Aorta (tissue), 5 donors: ENCODE measurements at places on chromosomes 16 and 17. TPM values are rescaled to one million over a fixed set of nuclear protein-coding genes. Genes with fewer than 3 reads are reported as not detected.

DNA sequence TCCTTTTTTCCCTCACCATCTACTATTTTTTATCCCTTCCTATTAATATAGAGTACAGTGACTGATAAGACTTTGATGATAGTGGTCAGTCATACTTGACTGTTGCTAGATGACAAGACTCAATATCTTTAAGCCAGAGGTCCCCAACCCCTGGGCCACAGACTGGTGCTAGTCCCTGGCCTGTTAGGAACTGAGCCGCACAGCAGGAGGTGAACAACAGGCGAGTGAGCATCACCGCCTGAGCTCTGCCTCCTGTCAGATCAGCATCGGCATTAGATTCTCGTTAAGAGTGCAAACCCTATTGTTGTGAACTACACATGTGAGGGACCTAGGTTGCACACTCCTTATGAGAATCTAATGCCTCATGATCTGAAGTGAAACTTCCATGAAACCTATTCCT, 341.3 kb downstream of the BCAS3 start:
- H3K27ac ChIP-seq = no peak overlapping the region
- H3K27me3 ChIP-seq = no peaks in the 10 kb centered on the region
- no peaks in the 10 kb centered on the region for H3K36me3 ChIP-seq

- no peak overlapping the region for H3K4me3 ChIP-seq
- no peaks in the 10 kb centered on the region for H3K36me3 ChIP-seq
- DNase-seq = peak; percentile 74
- no peaks in the 10 kb centered on the region for H3K27me3 ChIP-seq
These were observed 195.9 kb upstream of the CHMP6 start for GRCh38 chr17:80795754-80796153.

Gene TMEM238L
- total RNA-seq = not detected

GRCh38 chr16:21218153-21218552, 6.8 kb upstream of the ZP2 start:
- H3K36me3 ChIP-seq = no peaks in the 10 kb centered on the region
- no peak for DNase-seq
- H3K4me1 ChIP-seq = no peaks in the 10 kb centered on the region

DNA sequence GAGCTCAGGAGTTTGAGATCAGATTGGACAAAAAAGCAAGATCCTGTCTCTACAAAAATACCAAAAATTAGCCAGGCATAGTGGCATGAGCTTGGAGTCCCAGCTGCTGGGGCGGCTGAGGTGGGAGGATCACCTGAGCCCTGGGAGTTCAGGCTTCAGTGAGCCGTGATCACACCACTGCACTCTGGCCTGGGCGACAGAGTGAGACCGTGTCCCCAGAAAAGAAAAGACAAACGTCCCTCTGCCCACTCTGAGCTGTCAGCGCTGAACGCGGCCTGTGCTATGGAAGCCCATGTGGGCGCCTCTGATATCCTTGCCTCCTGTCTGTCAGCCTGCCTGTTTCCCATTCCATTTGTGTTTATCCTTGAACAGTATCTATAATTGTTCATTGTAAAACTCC, 50.7 kb downstream of the FOXK2 start:
- H3K4me1 ChIP-seq = peaks cover 3% of the 10 kb centered on the region
- no peak for DNase-seq
- no peak overlapping the region for H3K4me3 ChIP-seq
- no peak overlapping the region for H3K27ac ChIP-seq
- H3K27me3 ChIP-seq = no peaks in the 10 kb centered on the region

Gene NLRC3
- 2.3 TPM for total RNA-seq

Gene SHPK
- total RNA-seq = 7.4 TPM

Gene KRT32
- not detected for total RNA-seq

DNA sequence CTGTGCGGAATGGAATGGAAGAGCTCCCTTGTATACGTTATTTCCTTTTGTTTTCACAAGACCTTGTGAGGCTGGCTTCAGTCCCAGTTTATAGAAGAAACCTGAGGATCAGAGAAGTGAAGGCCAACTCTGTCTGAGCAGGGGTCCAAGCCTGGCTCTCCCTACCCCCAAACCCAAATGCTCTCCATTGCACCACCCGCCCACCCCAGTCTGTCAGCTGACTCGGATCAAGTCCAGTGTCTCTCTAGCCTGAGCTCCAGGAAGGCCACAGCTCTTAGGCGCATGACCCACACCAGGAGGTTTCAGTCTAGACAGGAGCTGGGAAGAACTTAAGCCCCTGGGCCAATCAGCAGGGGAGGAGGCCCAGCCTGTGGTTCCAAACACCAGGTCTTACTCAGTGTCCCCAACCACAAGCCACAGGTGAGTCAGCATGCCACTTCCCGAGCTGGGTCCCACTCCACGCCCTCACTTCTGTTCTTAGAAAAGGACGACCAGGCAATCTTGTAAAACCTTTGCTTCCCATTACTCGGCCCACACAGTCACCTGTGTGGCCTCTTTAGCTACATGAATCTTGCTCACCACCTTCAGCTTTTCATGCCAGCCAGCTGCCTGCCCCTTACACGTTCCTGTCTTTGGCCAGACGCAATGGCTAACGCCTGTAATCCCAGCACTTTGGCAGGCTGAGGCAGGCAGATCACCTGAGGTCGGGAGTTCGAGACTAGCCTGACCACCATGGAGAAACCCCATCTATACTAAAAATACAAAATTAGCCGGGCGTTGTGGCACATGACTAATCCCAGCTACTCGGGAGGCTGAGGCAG, 27.8 kb downstream of the TK2 start:
- no peak overlapping the region for H3K4me3 ChIP-seq
- peak; percentile 82 for DNase-seq
- no peaks in the 10 kb centered on the region for H3K36me3 ChIP-seq
- H3K4me1 ChIP-seq = no peaks in the 10 kb centered on the region
- H3K27ac ChIP-seq = peak overlapping the region; percentile 6
- H3K27me3 ChIP-seq = no peaks in the 10 kb centered on the region

Gene SOCS7
- 16.7 TPM for total RNA-seq

Gene CES1
- total RNA-seq = 92.8 TPM

- H3K4me1 ChIP-seq = no peaks in the 10 kb centered on the region
- H3K27me3 ChIP-seq = no peaks in the 10 kb centered on the region
- DNase-seq = no peak
These were observed 129.9 kb downstream of the TMEM132E start for GRCh38 chr17:34709158-34709754.

DNA sequence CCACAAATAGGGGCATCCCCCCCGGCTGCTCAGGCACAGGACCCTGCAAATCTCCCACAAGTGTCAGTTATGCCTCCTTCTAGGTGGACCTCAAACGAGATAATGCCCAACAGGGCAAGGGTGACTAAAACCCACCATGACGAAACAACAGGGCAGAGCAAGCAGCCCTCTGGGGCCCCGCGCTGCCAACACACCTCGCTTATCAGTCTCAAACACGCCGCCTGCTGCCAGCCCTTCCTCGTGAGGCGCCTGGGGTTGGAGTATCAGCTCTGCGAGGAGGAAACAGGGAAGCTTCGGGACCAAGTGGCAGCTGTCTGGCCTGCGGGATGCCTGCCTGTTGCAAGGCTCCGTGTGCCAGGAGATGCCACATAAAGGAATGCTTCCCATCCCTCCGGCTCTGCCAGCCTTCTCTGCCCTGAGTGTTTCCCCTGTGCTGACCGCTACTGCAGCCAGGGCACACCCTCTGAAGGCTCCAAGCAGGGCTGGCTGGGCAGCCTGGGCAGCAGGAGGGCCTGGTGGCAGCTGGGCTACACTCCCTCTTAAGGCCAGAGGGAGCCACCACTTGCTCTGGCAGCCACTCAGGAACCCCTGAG, 2.5 kb downstream of the SMIM5 start:
- no peaks in the 10 kb centered on the region for H3K4me1 ChIP-seq
- H3K36me3 ChIP-seq = no peaks in the 10 kb centered on the region
- no peaks in the 10 kb centered on the region for H3K27me3 ChIP-seq
- no peak overlapping the region for H3K27ac ChIP-seq
- DNase-seq = no peak

Gene LHX1
- not detected for total RNA-seq

GRCh38 chr17:19304209-19304608, 58.3 kb downstream of the B9D1 start:
- no peak overlapping the region for H3K4me3 ChIP-seq
- H3K27ac ChIP-seq = no peak overlapping the region
- no peaks in the 10 kb centered on the region for H3K27me3 ChIP-seq

GRCh38 chr17:10666906-10667305, 9.8 kb upstream of the MYH3 start:
- H3K27me3 ChIP-seq = no peaks in the 10 kb centered on the region
- no peaks in the 10 kb centered on the region for H3K4me1 ChIP-seq
- no peak for DNase-seq
- no peaks in the 10 kb centered on the region for H3K36me3 ChIP-seq
- H3K4me3 ChIP-seq = no peak overlapping the region
- H3K27ac ChIP-seq = no peak overlapping the region

- no peak overlapping the region for H3K27ac ChIP-seq
- H3K4me3 ChIP-seq = peak overlapping the region; percentile 81
- no peak for DNase-seq
These were observed 524 bp downstream of the EFTUD2 start for GRCh38 chr17:44898768-44899073.

Gene SLC2A4
- total RNA-seq = 2.5 TPM

Gene MAP2K6
- total RNA-seq = 6.4 TPM

GRCh38 chr17:32793841-32794240, 83.1 kb downstream of the MYO1D start:
- no peak for DNase-seq
- H3K36me3 ChIP-seq = no peaks in the 10 kb centered on the region
- H3K4me3 ChIP-seq = no peak overlapping the region
- H3K27me3 ChIP-seq = no peaks in the 10 kb centered on the region

Gene LLGL2
- total RNA-seq = 9.7 TPM

DNA sequence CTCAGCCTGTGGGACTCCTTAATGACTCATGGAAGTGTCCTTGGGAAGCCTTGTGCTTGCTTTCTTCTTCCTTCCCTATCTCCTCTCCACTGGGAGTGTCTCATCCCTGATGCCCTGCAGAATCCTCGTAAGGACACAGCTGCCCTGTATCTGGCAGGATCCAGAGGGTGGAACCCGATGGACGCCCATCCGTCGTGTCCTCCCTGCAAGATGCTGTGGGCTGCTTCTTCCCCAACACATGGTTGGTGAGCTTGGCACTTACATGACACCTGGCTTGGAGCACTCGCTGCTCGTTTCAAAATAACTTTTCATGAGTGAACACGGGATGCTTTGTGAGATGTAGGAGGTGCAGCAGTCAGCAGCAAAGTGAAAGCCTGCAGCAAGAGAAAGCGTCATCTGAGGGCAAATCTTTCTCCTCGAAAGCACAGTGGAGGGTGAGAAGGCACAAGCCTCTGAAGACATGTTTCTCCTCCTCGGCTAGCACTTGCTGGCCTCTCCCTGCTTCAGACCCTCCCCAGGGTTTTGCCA, 3.3 kb downstream of the CCL15 start:
- no peak overlapping the region for H3K27ac ChIP-seq
- no peak for DNase-seq
- no peaks in the 10 kb centered on the region for H3K4me1 ChIP-seq
- no peak overlapping the region for H3K4me3 ChIP-seq

Gene XYLT1
- 15.0 TPM for total RNA-seq

DNA sequence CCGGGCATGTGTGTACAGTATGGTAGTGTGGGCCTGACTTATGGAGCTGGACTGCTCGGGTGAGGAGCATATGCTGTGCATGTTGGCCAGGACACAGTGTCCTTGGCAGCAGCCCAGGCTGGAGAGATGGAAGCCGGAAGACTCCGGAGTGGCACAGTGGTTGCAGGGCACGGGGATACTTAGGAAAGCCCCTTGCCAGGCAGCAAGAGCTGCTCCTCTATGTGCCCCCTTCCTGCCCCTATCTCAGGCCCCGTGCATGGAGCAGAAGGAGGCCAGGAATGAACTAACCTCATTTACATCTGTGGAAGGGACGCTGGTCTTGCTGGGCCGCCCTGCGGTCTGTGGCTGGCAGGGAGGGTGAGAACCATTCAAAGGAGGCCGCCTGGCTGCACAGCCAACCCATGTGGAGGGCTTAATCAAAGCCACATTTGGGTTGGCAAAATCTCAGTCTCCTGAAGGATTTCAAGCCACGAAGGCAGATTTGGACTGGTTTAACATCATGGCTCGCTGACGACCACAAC, 32.2 kb upstream of the RCVRN start:
- no peaks in the 10 kb centered on the region for H3K36me3 ChIP-seq
- no peak overlapping the region for H3K4me3 ChIP-seq
- no peak for DNase-seq
- no peak overlapping the region for H3K27ac ChIP-seq
- H3K4me1 ChIP-seq = no peaks in the 10 kb centered on the region
- no peaks in the 10 kb centered on the region for H3K27me3 ChIP-seq

- H3K36me3 ChIP-seq = no peaks in the 10 kb centered on the region
- no peak overlapping the region for H3K27ac ChIP-seq
- H3K4me1 ChIP-seq = no peaks in the 10 kb centered on the region
- peak; percentile 93 for DNase-seq
These were observed 15.7 kb downstream of the ADCY7 start for GRCh38 chr16:50282010-50282538.

Gene NPW
- not detected for total RNA-seq

DNA sequence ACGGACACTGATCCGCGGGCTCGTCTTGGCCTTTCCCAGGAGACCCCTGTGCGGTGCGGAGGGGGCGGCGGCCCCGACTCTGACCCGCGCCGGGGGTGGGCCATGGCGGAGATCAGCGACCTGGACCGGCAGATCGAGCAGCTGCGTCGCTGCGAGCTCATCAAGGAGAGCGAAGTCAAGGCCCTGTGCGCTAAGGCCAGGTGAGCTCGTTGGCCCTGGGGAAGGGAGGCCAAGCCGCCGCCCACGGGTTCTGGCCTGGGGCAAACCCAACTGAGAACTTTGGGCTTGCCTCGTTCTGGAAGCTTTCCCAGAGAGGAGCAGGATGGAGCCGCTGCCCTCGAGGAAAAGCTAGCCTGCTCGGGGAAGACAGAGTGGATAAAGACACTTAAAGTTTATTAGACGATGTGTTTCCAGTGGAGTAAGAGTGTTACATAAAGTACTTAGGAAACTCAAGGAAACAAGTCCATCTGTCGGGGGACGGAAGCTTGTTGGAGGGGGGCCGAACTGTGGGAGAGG, 540 bp downstream of the PPP4C start:
- no peaks in the 10 kb centered on the region for H3K27me3 ChIP-seq
- H3K36me3 ChIP-seq = no peaks in the 10 kb centered on the region
- DNase-seq = no peak
- no peaks in the 10 kb centered on the region for H3K4me1 ChIP-seq
- H3K4me3 ChIP-seq = peak overlapping the region; percentile 78
- H3K27ac ChIP-seq = no peak overlapping the region

Gene UBE2G1
- total RNA-seq = 48.3 TPM

DNA sequence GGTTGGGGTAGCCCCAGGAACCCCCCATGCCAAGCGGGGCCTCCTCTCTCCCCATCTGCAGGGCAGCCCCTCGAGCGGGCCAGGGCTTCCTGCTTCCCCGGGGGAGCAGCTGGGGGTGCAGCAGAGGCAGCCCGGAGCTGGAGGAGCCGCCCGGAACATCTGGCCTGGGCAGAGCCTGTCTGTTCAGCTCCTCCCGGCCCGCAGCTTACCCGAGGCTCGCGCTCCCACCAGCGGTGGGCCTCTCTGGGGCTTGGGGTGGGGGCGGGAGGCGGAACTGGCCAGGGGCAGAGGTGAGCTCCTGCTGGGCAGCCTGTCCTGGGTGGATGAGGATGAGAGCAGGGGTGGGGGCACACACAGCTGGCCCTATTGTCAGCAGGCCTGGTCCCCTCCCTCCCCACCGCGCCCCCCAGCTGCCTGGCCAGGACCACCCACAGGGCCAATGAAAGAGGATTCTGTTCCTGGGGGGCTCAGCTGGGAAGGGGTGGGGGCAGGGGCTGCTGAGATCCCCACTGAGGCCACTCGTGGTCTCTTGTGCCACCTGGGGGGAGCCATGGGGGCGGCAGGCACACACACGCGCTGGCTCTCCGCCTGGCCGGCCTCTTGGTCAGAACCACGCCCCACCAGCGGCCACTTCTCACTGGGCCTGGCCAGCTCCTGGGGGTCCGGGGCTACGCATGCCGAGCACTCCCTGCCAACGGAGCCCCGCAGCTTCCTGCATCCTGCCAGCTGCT, 34.7 kb downstream of the BAHCC1 start:
- no peaks in the 10 kb centered on the region for H3K27me3 ChIP-seq
- H3K4me1 ChIP-seq = no peaks in the 10 kb centered on the region
- no peaks in the 10 kb centered on the region for H3K36me3 ChIP-seq
- DNase-seq = no peak

Gene CXCL16
- 64.0 TPM for total RNA-seq

Gene TGFB1I1
- total RNA-seq = 166 TPM
